ENCODE measurements at places on chromosomes 11 and 22.
A peak's percentile ranks its signal among the peaks of the same experiment; 100 is the strongest.

- no peak for DNase-seq
These were observed 21.6 kb downstream of the NNMT start for GRCh38 chr11:114317787-114318137.

- no peak for DNase-seq
These were observed 20.4 kb downstream of the HPS4 start for GRCh38 chr22:26463101-26463661.

DNA sequence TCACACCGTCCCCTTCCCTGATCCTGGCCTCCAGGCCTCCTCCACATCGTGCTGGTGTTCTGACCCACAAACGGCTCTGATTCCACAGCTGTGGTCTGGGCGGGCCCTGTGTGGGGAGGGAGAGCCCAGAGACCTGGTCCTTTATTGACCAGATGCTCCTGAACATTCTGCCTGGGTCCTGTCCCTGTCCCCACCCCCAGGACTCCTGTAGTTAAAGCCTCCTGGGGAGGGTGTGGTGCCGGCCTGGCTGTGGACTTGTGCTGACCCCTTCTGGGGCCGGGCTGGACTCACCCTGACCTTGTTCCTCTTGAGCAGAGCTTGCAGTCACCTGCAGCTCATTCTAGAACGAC lies 128.7 kb downstream of the CTTN start:
- no peak for DNase-seq

DNA sequence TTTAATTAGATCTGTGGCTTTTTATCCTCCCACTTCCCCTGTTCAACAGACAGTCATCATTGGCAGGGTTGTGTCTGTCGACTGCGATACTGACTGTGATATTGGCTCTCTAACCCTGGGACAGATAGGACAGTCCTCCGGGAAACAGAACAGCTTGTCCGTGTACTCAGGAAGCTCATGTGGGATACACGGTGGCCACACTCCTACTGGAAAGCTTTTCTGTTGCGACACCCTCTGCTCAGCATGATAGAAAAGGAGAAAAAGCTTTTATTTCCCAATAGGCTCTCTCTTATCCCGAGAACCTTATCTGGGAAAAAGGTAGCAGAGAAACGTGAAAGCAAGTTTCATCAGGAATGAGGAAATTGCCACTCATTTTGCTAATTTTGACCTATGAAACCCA lies 60.4 kb upstream of the HSPA8 start:
- DNase-seq = no peak

DNA sequence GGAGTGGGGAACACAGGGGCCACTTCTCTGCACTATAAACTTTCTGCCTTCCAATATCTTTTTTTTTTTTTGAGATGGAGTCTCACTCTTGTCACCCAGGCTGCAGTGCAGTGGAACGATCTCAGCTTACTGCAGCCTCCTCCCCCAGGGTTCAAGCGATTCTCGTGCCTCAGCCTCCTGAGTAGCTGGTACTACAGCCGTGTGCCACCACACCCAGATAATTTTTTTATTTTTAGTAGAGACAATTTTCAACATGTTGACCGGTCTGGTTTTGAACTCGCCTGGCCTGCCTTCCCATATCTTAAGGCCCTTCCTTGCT lies 1.7 kb downstream of the SLC3A2 start:
- no peak for DNase-seq

- DNase-seq = no peak
These were observed 6.1 kb downstream of the ARHGAP8 start for GRCh38 chr22:44758344-44758973.

GRCh38 chr11:2775626-2776350 lies 76.0 kb upstream of the KCNQ1OT1 start:
- no peak for DNase-seq

DNA sequence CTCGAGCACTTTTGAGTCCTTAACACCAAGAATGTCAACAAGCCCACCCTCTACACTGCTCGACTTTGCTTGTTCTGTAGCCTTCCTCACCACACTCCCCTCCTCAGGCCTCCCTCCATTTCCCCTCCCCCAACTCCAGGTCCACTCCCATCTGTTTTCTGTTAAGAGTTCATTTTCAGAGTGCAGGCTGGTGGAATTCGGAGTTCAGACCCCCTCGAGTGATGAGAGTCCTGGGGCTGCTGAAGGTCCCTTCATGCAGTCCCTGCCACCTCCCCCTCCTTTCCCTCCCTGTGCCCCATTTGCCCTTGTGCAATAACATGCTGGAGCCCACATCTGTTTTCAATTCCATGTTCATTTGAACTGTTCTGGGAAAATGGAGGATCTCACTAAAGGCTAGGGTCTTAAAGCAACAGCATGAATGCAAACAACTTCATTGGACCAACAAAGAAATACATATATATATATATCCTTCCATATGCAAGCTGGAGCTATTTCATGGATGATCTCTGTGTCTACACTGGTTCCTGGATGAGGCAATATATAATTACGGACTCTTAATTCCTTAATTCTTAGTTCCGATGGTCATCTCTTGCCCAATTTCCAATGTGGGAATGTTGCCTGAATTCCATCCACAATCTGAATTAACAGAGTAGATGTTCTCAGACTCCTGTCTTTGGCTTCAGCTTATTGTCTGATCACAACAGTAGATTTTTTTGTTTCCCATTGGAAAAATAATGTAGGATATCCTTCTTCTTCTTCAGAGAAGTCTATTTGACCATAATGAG lies 340.4 kb downstream of the ETS1 start:
- DNase-seq = no peak

- no peak for DNase-seq
These were observed 873.8 kb downstream of the BRD1 start for GRCh38 chr22:48953830-48954229.

GRCh38 chr11:19832086-19832750 lies 119.6 kb downstream of the NAV2 start:
- DNase-seq = peak; percentile 21

DNA sequence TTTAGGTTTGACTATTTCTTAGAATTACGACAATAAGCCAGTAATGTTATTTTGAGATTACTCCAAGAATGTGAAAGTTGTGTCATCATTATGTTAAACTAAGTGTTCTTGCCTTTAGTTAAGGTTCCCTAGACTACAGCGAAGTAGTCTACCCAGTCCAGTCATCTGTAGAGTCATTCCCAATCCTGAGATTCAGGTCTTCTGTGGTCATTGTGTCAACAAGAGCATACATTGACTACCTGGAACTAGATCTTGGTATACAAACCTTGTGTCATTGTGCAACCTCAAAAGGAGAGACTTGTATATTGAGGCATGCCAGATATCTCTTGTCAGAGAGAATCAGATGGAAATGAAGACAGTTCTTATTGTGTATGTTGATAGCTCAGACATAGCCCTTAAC lies 115.9 kb downstream of the ATM start:
- DNase-seq = no peak

DNA sequence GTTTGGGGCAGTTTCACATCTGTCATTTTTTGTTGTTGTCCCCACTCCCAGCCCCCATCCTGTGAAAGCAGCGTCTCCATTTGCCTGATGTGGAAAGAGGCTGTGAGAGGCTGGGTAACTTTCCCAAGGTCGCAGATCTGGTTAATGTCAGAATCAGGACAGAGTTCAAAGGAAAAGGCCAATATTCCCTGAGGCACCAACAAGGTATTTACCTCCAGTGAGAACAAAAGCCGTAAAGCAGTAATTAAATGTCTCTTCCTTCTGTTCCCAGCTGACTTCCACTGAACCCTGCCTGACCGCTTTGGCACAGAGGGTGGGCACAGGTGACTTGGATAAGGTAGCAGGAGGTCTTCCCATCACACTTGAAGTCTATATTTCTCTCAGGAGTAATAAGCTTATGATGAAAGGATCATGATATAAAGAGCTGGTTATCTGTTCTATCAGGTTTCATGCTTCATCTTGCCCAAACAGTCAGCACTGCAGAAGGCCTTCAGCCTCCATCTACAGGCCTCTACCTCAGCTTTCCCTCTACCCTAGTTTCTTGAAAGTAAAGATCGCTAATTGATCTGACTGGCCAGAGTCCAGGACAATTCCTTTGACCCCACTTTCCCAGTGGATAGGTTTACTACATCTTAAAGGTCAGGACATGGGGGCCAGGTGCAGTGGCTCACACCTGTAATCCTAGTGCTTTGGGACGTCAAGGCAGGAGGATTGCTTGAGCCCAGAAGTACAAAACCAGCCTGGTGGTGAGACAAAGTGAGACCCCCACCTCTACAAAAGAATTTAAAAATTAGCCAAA lies 9.4 kb downstream of the C11orf91 start:
- no peak for DNase-seq

GRCh38 chr11:25200925-25201324 lies 704.1 kb downstream of the LUZP2 start:
- DNase-seq = no peak

DNA sequence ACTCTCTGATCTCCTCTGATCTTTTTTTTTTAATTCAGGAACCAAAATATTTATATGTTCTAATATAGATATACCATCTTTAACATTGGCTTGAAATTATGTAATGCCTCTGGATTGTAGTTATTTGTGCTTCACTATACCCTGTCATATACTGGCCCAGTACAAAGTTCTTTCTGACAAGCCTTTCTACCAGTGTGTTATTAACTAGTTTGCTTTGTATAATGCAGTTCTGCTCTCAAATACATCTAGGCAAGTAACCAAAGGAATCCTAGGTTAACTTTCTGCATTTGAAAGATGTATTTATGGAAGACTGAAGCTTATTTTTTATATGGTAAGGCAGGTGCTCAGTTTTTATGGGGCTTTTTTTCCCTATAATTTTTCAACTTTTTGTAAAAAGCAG lies 36.1 kb downstream of the ARHGEF12 start:
- DNase-seq = no peak

DNA sequence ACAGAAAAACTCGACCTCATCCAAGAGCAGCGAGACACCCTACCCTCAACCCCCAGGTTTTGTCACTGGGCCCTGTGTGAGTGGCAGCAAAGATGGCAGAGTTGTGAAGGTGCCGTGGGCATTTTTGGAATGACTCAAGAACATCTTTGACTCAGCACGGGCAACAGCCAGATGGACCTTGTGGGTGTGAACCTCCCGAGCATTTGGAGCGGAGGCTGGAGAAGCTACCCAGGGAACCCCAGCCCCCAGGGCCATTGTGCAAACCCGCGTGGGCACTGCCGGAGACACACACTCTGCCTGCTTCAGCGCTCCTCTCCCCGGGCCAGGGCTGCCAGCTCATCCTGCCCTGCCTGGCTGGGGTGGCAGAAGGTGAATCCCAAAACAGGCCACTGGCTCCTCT lies 66.1 kb downstream of the PANX1 start:
- DNase-seq = no peak

All from amygdala (tissue), 56 donors.